GM23338 (cell line): ENCODE measurements at places on chromosomes 3 and 15. TPM values are rescaled to one million over a fixed set of nuclear protein-coding genes. Genes with fewer than 3 reads are reported as not detected.

Gene CSK
- 13.6 and 16.5 TPM in 2 replicates for polyA plus RNA-seq

- DNase-seq = no peak
These were observed 33.6 kb upstream of the MTMR10 start for GRCh38 chr15:31024979-31025378.

DNA sequence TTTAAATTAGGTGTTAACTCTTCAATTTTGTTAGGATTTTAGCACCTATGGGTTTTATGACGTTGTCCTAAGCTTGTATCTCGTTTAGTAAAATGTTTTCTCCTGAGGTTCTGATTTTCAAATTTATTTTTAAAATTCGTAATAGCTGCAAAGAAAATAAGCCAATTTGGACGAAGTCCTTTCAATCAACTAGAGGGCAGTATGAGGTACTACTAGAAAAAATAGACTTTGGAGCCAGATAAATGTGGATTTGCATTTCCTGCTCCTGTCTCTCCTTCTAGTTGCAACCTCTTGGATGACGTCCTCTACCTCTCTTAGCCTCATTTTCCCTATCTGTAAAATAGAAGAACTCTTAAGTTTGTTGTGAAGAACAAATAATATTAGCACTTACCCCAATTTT lies 81.1 kb downstream of the SLTM start:
- peak; percentile 64 for DNase-seq

DNA sequence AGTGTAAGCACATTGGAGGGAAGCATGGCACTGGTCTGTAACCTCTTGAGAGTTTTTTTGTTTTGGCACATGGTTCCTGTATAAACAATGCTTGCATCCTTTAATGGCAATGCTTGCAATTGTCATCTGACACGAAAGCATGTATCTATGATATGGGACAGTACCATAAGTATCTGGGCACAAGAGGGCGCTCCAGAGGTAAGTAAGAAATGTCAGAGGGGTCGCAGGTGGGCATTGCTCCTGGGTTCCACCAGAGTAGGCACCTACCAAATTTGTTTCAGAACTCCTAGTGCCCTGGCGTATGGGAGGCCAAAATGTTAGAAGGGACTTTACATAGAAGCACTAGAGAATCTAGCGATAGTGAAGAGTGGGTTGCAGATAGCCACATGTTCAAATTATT lies 58.7 kb upstream of the BCHE start:
- DNase-seq = peak; percentile 97

Gene TLR9
- polyA plus RNA-seq = not detected in 2 replicates

- DNase-seq = no peak
These were observed 13.4 kb upstream of the NPHP3 start for GRCh38 chr3:132735589-132735988.

DNA sequence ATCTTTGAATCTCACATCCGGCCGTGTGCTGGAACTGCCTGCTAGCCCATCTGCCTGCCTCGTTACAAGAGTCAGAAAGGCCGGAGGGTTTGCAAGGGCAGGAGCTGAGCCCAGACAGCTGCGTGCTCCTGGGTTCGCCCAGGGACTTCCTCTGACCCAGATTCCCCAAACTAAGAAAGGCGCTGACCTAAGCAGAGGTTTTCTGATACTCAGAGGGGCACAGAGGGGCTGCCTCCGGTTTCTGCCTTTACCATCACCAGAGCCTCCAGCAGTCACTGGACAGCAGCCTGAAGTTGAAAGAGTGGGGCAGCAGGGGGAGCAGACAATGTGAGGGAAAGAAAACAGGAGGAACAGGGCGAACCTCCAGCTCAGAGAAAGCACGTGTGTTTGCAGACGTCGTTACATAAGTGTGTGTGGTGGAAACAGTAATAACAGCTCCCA lies 33.4 kb upstream of the RAD18 start:
- DNase-seq = peak; percentile 64

GRCh38 chr15:60804986-60805949 lies 326.3 kb upstream of the ICE2 start:
- peak; percentile 92 for DNase-seq
